ENCODE measurements at places on chromosomes 7 and 10.

- DNase-seq = no peak
Measured at GRCh38 chr7:156753630-156754029, 113.1 kb downstream of the RNF32 start.

DNA sequence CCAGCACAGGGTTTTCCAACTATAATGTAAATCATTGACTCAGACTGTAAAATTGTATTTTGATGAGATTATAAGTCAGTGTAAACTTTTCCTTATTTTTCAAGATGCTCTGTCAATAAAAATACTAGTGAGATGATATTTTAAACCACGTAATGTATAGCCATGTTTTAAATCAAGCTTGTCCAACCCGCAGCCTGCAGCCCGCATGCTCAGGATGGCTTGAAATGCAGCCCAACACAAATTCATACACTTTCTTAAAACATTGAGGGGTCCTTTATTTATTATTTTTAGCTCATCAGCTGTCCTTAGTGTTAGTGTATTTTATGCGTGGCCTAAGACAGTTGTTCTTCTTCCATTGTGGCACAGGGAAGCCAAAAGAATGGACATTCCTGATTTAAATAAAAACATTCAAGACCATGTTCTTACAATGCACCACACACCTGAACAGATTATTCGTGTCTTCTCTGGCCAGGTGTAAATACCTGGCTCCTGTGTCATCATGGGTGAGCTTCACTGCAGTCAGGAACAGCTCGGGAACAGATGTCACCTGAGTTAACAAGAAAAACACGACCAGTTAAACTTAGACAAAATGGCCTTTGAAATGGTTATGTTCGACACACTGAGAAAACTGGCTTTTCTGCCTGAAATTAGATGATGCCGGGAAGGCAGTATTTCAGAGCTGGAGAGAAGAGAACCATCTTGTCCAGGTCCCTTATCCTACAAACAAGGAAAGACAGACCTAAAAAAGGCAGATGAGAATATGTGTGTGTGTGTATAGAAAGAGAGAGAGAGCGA lies 5.9 kb downstream of the PITRM1 start:
- DNase-seq = no peak

DNA sequence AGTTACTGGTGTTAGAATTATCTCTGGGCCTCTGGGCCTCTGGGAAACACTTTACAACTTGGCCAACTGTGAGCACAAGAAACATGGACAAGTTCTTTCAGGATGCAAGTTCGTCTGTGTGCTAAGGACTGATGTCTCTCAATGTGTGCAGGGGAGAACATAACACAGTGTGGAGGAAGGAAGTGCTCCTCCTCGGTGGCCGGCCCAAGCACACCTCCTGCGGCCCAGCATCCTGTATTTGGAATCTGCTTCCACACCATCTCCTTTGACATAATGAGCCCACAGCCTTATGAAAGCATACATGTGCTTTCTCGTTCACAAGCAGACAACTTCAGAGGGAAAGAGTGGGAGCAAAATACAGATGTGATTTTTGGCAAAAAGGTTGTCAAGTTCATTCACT lies 59.0 kb downstream of the MTPN start:
- DNase-seq = no peak

GRCh38 chr7:33814400-33814799 lies 90.9 kb upstream of the BMPER start:
- DNase-seq = no peak

- DNase-seq = no peak
Measured at GRCh38 chr10:128013626-128014025, 106.7 kb downstream of the PTPRE start.

- no peak for DNase-seq
Measured at GRCh38 chr10:42977032-42977416, 99.8 kb upstream of the RET start.

DNA sequence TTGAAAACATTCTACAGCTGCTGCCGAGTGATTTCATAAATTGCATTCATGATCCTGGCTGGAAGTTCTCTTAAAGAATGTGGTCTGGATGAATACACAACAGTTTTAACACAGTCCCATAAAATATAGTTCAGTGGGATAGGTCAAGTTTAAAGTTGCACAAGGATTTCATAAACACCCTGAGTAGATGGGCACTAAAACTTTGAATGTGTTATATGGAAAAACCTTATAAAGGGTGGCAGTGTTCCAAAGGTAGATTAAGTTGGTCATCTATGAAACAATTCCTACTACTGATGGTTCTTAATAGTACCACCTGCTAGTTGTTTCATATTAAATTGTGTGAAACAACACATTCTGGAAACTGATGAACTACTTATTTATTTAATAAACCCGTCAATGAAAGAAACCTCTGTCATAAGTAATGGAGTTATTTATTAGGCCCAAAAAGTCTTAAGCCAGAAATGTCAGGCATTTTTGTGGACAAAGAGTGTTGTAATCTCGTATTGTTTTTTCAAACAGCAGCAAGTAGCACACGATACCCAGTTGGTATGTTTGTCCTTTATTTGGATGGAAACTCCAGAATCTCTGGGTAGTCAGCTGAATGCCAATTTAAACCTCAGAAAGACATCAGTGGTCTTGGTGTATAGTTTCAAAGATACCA lies 14.3 kb upstream of the RPA3 start:
- DNase-seq = no peak

DNA sequence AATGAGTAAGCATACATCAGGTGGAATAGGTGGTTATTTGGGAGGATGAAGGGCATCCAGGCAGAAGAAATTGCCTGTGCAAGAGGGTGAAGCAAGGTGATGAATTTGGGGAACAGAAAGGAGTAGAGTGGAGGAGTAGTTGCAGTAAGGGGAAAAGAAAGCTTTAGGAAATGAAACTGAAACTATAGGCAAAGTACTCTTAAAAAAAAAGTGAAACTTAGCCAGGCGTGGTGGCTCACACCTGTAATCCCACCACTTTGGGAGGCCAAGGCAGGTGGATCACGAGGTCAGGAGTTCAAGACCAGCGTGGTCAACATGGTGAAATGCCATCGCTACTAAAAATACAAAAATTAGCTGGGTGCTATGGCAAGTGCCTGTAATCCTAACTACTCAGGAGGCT lies 17.6 kb downstream of the NUP205 start:
- DNase-seq = no peak

DNA sequence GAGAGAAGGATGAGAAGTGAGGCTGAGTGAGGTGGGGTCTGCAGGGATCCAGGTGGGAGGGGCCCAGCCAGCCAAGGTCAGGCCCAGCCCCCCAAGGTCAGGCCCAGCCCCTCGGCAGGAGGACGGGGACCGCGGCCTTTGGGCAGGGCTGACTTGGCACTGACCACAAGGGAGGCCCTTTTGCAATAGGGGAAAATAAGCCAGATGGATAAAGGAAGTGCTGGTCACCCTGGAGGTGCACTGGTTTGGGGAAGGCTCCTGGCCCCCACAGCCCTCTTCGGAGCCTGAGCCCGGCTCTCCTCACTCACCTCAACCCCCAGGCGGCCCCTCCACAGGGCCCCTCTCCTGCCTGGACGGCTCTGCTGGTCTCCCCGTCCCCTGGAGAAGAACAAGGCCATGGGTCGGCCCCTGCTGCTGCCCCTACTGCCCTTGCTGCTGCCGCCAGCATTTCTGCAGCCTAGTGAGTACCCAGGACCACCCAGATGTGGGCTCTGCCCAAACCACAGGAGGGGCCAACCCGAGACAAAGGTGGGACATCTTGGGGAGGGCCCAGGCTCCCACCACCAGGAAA lies at the start of gene PILRA:
Gene PILRA (plus strand): TSS at position 227 of the 571 bp plus-strand sequence. CDS start 170 bp downstream, at position 397.
- no peak for DNase-seq

DNA sequence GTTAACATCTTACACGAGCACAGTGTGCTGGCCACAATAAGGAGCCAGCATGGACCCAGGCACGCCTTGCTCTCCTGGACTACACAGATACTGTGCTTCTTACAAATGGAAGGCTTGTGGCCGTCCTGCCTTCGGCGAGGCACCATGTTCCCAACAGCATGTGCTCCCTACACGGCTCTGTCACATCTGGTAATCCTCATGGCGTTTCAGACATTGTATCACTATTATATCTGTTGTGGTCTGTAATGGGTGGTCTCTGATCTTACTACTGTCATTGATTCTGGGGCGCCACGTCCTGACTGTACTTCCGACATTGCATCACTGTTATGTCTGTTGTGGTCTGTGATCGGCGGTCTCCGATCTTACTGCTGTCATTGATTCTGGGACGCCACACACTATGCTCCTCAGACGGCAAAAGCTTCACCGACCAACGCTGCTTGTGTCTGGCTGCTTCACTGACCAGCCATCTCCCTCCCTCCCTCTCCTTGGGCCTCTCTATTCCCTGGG lies 195.4 kb downstream of the MAD1L1 start:
- no peak for DNase-seq

- DNase-seq = no peak
Measured at GRCh38 chr10:81696609-81697388, 178.2 kb upstream of the NRG3 start.

- DNase-seq = no peak
Measured at GRCh38 chr7:99102809-99103690, 40.9 kb downstream of the SMURF1 start.

DNA sequence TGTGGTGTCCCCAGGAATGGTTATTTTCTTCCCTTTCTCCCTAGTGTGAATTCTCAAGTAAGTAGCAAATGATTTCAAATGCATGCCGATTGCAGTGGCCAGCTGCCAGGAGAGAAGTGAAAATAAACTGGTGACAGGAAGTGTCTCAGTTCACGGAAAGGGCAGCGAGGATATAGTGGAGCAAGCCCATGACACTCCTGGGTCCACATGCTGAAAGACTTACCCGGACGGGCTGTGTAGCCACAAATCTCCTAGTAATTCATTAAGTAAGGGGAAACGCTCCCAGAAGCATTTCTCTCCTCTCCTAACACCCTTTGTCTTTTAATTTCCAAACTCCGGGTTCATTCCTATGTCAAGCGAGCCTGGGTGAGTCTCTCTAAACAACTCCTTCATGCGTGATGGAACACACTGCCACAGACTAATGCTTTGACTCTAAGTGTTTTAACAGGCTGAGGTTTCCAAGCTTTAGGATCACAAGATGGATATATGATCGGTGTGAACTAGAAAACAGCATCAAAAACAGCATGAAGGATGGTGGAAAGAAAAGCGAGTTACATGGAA lies 125.6 kb downstream of the CYP26A1 start:
- no peak for DNase-seq

GRCh38 chr7:2478800-2479199 lies 2.6 kb upstream of the GRIFIN start:
- no peak for DNase-seq

DNA sequence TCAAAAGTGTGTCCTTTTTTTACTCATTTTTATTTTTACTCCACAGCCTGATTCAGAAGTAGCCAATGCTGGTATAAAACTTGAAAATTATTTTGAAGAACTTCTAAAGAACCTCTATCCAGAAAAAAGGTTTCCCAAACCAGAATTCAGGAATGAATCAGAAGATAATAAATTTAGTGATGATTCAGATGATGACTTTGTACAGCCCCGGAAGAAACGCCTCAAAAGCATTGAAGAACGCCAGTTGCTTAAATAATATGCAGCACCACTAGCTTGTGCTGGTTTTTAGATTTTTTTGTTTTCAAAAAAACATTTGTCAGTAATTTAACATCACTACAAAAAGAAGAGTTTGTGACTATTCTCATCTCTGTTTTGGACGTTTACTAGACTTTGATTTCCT lies 116.5 kb downstream of the SVOPL start:
- no peak for DNase-seq

DNA sequence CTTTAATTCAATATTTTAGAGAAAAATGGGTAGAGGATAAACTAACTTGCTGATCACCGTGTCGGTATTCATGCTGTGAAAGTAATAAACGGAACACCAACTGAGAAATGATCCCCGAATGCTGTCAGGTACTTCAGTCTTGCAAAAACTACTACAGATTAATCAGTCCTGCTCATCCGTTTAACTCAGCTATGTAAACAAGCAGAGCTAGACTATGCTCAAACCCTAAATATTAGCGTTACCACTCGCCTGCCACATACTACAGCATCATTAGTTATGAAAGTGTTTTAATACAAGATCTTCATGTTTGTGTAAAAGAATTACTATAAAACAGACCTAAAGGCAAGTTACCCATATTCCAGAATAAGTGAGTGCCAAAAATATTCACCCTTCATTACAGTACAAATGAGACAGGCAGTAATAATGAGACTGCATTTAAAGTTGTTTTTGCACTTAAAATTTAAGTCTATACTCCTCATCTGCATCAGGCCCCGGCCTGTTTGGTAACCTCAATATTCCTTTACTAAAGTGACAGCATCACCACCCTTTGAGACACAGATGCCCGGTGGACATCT lies 952 bp downstream of the DNMBP start:
- DNase-seq = no peak

DNA sequence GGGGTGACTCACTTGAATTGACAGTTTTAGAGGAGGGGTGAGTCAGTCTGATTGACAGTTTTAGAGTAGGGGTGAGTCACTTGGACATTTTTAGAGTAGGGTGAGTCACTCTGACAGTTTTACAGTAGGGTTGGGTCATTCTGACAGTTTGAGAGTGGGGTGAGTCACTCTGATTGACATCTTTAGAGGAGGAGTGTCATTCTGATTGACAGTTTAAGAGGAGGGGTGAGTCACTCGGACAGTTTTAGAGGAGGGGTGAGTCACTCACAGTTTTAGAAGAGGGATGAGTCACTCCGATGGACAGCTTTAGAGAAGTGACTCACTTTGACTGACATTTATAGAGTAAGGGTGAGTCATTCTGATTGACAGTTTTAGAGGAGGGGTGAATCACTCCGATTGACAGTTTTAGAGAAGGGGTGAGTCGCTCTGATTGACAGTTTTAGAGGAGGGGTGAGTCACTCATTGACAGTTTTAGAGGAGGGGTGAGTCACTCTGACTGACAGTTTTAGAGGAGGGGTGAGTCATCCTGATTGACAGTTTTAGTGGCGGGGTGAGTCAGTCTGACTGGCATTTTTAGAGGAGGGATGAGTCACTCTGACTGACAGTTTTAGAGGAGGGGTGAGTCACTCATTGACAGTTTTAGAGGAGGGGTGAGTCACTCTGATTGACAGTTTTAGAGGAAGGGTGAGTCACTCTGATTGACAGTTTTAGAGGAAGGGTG lies 595.9 kb downstream of the DNAJB6 start:
- DNase-seq = no peak

- DNase-seq = no peak
Measured at GRCh38 chr7:26664735-26665416, 199.5 kb downstream of the SKAP2 start.

DNA sequence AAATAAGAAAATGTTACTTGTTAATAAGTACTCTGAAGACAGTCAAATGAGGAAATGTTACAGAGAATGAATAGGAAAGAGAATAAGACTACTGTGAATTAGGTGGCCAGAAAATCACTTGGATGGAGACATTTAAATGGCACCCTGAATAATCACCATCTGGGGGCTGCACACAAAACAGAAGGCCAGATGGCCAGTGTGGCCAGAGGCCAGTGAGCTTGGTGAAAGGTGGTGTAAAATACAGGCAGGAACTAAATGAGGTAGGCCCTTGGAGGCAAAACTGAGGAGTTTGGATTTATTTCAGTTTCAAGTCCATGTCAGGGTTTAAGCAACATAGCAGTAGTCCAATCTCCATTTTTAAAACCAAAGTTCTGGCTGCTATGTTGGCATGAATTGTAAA lies 126.7 kb downstream of the TSPAN12 start:
- DNase-seq = no peak

DNA sequence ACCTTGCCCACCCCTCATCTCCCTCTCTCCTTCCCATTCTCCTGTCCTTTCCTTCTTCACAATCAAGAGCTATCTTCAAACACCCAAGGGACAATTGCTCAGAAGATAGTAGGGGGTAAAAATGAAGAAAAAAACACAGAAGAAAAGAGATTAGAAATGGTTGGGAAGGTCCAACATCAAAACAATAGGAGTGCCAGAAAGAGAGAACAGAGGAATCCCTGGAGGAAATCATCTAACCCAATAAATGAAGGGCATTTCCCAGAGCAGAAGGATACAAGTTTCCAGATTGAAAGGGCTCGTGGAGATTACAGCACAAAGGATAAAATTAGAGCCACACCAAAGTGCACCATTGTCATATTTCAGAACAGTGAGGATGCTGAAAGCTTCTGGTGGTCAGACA lies 145.6 kb downstream of the OAT start:
- no peak for DNase-seq
